ENCODE measurements at places on chromosomes 6 and 20.

- DNase-seq, result no peak
These were observed 6.1 kb downstream of the THBD start for GRCh38 chr20:23043376-23043775.

- DNase-seq, result no peak
These were observed 16.9 kb downstream of the TDRD6 start for GRCh38 chr6:46704562-46704961.

DNA sequence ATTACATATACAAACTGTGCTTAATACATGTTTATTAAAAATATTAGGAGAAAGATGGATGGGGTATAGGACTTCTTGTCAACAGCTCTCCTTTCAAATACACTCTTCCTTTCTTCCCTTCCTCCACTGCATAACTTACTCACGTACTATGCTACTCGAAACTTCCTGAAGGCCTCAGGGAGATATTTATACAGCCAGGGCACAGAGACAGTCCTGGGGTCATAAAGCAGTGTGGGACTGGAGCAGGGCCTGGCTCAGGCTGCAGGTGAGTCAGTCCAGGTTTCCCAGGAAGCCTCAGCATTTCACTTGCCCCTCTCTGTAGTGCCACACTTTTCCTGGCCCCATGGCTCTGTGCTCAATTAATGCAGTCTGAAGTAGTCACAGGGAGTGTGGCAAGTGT is 157.0 kb downstream of the UBE3D start:
- no peak for DNase-seq

- no peak for DNase-seq
These were observed 336.9 kb downstream of the CD83 start for GRCh38 chr6:14454473-14454775.

- no peak for DNase-seq
These were observed 100.7 kb downstream of the ANKRD60 start for GRCh38 chr20:58127701-58128111.

- DNase-seq, result no peak
These were observed 8.7 kb upstream of the TNFRSF21 start for GRCh38 chr6:47318236-47318989.

DNA sequence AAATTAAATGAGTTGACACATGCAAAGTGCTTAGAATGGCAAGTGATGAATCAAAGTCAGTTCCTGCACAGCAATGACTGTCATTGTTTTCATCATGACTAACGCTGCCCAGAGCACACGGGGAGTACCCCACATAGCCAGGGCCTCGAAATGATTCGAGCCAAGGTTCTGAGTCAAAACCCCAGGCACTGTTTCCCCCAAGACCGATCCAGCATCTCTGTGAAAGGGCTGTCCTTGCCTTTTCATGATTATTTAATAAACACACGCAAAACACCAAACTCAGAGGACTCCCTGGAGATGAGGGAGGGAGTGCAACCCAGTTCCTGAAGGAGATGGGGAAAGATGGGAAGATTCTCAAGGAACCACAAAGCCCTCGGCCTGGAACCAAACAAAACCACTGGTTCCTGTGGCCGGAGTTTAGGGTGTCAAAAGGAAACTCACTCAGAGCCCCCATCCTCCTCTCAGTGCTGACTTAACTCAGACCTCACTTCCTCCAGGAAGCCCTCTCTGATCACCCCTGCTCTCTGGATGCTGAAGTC is 3.8 kb downstream of the PREX1 start:
- DNase-seq, result no peak

DNA sequence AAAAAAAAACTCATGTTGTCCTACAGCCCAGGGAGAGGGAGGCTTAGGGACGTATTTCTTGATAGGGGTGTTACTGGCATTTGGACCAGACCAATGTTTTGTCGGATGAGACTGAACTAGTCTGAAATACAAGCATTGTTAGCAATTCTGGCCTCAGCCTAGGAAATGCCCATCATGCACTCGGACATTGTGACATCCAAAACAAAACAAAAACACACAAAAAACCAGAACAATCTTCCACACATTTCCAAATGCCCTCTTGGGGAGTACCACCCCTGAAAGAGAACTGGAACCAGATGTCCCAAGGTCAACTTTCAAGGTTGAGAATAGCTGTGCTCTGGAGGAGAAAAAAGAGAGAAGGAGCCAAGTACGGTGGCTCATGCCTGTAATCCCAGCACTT is 299.1 kb upstream of the JARID2 start:
- no peak for DNase-seq

DNA sequence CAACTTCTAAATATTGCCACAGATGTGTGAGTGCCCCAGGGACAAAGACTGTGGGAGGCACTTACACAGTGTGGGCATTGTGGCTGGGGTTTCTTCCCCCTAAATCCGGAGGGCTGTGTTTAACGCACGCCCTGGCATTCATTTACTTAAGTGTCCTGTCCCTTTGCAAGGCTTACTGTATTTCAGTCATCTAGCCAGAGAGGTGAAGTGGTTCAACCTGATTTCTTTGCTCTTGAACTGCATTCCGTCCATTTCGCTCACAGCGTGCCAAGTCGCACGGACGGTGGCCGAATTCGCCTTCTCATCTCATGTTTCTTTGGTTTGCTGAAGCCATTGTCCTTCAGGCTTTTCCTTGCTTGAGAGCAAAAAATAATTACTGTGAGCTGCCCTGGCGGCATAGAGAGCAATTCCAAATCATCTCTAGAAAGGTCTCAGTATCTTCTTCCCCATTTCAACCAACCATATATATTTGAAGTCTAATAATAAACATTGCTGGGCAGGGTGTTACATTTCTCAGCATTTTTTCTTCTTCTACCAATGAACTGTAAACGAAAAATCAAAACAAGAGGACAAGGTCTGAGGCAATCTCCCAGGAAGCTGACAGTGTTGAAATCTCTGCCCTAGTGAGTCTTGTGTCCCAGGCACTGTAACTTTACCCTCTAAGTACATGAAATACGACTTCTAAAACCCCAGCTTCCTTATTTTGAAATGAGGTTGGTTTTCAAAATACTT is 16.9 kb downstream of the SYTL3 start:
- no peak for DNase-seq

GRCh38 chr20:16917636-16918035 is 169.5 kb downstream of the OTOR start:
- no peak for DNase-seq

DNA sequence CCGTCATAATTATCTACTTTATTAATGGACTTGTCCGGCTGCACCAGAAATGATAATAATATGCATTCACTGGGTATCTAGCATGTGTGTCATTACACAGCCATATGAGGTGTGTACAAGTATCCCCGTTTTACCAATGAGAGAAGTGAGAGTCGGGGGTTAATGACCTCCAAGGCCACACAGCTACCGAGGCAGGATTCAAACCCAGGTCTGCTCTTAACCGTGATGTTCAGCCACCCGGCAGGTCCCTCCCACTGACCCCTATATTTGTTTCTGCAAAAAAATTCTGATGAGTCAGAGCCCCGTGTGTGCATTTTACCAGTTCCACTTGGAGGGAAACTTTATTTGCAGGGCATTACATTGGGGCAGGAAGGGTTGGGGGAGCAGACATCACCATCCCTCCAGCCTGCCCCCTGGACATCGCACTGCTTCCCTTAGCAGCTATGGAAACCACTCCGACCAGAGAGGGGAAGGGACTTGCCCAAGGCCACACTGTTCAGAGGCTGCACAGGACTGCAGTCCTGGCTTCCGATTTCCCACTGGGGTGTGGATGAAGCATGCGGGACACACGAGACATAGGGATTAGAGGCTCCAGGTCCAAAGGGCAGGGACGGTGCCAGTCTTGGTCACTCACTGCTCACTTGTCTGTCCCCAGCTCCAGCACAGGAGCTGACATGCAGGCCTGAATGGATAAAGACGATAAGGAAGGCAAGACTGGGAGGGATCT is 10.1 kb upstream of the SRC start:
- DNase-seq, result no peak

- DNase-seq, result no peak
These were observed 33.4 kb upstream of the ZMYND8 start for GRCh38 chr20:47389867-47390347.

DNA sequence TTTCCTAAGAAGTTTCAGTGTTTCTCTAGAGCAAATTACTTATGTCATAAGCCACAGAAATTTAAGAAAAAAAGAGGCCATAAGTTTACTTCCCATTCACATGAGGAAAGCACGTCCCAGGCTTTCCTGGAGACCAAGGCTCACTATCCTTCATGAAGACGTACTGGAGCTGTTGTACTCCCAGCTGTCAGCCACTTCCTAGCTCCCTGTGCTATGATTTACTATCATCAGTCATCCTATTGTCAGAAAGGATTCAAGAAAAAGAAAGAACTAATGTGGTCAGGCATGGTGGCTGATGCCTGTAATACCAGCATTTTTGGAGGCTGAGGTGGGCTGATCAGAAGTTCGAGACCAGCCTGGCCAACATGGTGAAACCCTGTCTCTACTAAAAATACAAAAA is 337.4 kb upstream of the SOX4 start:
- DNase-seq, result no peak

DNA sequence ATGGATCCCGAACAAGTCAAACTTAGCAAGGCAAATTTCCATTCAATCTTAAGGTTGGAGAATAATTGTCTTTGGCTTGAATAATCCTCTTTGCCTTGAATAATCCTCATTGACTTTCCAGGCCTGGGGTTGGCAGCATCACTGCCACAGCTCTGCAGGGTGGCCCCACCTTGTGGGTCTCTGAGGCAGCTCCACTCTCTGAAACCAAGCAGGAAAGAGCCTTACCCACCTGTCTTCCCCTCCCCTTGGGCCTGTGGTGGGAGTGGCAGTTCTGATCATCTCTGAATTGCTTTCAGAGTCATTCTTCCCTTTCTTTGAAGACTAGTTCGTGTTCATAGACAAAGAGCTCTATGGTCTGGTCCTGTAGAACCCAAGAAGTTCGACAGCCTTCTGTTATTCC is 47.5 kb downstream of the KCNQ5 start:
- DNase-seq, result no peak

- DNase-seq, result no peak
These were observed 213.9 kb upstream of the SSTR4 start for GRCh38 chr20:22821081-22821727.

- DNase-seq, result no peak
These were observed 55.0 kb downstream of the FOXA2 start for GRCh38 chr20:22529150-22530019.

DNA sequence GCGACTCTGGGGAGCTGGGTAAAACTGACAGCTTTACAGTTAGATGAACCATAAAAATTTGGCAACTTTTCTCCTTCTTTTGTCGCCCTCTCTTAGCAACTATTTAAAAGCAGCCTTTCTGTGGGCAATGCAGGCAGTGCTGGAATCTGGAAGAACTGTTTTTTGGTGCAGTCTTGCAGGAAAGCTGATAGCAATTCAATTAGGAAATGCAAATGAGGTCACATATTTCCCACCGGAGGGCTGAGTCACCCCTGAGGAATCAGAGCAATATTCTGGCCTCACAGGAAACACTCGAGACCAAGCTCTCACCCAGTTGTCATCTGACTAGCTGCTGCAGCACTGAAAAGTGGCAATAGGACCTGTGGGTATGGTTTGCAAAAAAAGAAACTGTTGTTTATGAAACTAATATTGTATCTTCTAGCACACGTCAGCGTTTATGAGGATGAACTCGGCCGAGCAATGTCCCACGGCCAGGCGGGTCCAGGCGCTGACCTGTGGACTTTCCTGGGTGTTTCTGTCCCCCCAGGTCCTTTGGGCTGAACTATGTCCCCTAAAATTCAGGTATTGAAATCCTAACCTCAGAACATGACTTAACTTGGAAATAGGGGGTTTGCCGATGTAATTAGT is 312.3 kb downstream of the TAF4 start:
- DNase-seq, result no peak

- no peak for DNase-seq
These were observed 100.5 kb upstream of the STXBP5 start for GRCh38 chr6:147103694-147104093.

DNA sequence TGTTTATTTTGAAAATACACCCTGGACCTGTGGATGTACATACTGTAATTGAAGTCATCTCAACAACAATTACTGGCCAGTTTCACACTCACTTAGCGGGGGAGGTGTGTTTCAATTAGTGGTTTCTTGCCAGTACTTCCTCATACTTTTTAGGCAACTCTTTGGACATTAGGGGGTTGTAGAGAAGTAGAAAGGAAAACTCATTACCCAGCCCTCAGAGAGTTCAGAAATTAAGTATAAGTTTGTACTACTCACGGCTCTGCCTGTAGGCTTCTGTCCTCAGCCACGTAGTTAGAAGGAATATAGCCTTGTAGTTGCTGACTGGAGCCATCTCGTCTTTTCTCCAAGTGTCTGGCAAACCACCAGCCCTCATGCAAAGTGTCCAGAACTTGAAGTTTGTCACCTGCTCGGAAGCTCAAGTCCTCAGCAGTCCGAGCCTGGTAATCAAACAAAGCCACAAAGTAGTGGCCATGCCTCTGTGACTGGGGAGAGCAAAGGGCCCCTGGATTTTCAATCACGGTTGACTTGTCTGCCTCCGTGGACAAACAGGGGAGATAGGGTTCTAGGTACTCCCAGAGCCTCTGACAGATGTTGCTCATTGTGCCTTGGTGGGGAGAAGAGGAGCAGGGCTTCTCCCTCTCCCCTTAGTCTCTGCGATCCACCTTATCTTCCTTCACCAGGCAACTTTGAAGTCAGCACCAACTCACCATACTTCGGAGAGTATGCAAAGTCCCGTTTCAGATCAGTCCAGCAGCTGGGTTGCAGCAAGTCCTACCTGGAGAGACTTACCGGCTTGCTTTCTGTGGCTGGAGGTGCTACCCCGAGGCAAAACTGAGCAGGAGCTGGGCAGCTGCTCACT is 749 bp downstream of the FRK start:
- DNase-seq, result no peak

GRCh38 chr20:39800111-39800510 is 838.0 kb downstream of the DHX35 start:
- no peak for DNase-seq

DNA sequence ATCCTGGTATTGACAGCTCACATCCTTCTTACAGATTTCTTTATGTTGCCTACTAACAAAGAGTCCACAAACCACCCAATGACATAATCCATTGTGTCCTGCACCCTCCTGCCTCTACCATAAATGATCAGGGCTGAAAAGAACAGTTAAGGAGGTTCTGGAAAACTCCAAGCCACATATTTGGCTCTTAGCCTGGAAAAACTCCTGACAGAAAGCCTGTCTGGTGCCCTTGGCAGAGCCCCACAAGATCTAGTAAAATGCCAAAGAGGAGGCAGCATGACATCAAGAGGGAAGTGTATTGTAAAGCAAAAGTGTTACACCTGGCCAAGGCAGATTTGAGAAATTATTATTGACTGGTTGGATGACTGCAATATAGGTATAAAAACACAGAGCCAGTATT is 126.4 kb upstream of the VGLL2 start:
- no peak for DNase-seq

GRCh38 chr6:44049989-44050871 is 77.0 kb downstream of the MRPL14 start:
- no peak for DNase-seq

DNA sequence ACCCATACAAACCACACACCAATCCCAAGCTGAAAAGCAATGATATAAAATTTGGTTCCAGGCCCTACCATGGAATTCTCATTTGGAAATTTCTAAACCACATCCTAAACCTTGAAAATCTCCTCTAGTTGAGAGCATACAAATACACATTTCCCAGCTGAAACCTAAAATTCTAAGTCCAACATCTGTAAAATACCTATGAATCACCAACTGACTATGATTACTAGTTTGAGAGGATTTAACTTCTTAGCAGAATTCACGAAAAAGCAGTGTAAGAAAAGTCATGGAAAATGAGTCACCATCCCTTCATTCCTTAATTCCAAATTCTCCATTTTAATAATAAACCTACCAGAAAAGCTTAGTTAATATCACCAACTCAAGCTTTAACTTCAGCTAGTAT is 15.4 kb downstream of the RANBP9 start:
- DNase-seq, result no peak

Measured in stimulated activated naive CD4-positive, alpha-beta T cell (primary cell).